ENCODE measurements at places on chromosomes 2 and 18.
A peak's percentile ranks its signal among the peaks of the same experiment; 100 is the strongest.

DNA sequence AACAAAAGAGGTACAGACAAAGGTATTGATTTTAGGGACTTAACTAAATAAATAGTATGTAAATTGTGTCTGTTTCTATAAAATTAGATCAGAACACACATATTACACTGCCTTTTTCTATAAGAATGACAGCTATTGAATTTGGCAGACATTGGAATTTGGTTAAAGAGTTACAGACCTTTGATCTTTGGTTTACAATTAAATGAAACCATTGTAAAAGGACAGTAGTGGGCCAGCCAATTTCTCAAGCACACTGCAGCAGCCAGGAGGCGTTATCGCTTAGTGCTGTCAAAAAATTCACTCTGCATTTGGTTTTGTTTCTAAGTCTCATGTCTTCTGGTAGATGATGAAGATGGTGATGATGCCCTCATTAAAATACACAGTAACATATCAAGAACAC is 175.9 kb downstream of the NR4A2 start:
- no peak for DNase-seq

DNA sequence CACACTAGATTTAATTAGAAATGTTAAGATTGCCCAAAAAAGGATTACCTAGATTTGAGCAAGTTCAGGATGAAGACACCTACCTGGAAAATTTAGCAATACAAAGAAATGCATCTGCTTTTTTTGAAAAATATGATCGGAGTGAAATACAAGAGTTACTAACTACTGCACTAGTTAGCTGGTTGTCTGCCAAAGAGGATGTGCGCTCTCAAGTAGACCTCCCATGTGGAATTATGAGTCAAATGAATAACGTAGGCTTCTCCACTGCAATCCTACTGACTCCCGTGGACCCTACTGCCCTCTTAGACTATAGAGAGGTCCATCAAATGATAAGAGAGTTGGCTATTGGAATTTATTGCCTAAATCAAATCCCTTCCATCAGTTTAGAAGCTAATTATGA is 2.0 kb downstream of the ANKAR start:
- DNase-seq, result no peak

DNA sequence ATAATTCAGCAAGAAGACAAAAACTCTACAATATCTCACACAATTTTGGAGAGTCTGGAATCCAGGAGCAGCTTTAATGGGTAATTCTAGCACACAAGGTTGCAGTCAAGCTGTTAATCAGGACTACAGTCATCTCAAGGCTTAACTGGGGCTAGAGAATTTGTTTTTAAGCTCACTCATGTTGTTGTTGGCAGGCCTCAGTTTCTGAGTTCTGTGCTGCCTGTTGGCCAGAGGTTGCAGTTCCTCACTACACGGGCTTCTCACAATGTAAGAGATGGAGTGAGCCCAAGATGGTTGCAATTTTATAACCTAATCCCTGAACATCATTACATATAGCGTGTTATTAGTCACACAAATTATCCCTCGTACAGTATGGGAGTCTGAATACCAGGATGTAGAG is 50.6 kb upstream of the TMEFF2 start:
- no peak for DNase-seq

GRCh38 chr2:34705551-34706247 is 1106.6 kb upstream of the FAM98A start:
- DNase-seq, result no peak

DNA sequence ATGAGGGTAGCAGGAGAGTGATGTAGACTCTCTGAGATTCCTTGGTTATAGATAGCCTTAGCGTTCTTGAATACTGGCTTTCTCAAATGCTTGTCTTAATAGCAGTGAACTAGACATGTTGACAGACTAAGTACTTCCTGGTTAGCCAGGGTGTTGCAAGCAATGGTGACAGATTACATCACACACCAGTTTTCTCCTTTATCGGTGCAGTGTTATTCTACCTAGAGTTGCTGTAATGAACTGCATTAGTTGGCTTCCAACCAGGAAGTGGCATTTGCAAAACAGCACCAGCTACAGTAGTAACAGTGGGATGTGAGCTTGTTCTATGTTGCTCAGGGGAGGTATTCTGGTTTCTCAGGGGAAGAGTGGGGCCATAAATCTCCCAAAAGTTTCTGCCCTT is 582.2 kb upstream of the DDX18 start:
- no peak for DNase-seq

GRCh38 chr2:232979871-232980461 is 33.1 kb downstream of the NGEF start:
- DNase-seq, result peak; percentile 13

GRCh38 chr2:43049836-43050801 is 176.3 kb downstream of the ZFP36L2 start:
- no peak for DNase-seq

- DNase-seq, result peak; percentile 54
Measured at GRCh38 chr2:28390746-28391563, 1.7 kb upstream of the FOSL2 start.

DNA sequence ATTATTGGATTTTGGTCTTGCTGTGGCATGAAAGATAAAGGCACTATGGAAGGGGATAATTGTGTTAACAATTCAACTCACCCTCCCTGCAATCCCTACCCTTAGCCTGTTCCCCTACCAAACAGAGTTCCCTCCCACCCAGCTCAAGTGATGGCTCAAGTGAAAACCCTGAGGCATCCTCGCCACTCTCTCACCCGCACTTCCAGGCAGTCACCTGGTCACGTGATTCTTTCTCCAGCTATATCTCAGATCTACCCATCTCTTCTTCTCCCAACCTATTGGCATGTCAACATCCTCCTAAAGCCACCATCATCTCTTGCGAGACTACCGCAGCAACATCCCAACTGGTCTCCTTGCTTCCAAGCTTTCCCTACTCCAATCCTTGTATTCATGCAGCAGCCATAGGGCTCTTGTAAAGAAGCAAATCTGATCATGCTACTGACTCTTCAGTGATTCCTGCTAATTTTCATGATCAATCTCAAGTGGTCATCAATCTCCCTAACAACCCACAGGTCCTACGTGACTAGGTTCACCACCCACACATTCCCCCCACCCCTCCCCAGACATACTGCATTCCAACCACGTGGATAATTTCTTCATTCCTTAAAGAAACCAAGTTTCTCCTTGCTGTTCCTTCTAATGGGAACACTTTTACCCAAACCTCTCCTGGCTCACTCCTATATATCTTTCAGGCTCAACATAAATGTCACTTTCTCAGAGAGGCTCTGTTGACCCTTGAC is 66.7 kb downstream of the MBD2 start:
- no peak for DNase-seq

DNA sequence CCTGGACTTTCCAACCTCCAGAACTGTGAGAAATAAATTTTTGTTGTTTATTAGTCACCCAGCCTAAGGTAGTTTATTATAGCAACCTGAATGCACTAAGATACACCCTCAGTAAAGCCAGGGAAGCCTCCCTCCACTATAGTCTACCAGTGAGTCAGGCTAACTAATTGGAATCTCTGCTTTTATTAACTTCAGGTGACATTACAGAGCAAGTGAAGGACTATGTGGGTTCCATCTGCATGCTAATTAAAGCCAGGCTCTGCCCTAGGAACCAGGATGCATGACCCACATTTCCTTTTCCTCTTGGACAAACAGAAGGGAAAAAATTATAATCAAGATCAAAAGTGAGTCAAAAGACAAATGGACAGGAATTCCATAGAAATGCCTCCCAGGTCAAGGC is 56.1 kb downstream of the ZC3H8 start:
- DNase-seq, result no peak

- no peak for DNase-seq
Measured at GRCh38 chr18:8860845-8861642, 155.7 kb downstream of the MTCL1 start.

- no peak for DNase-seq
Measured at GRCh38 chr2:160615706-160616105, 122.1 kb upstream of the RBMS1 start.

- no peak for DNase-seq
Measured at GRCh38 chr2:26989156-26989555, 18.7 kb downstream of the MAPRE3 start.

DNA sequence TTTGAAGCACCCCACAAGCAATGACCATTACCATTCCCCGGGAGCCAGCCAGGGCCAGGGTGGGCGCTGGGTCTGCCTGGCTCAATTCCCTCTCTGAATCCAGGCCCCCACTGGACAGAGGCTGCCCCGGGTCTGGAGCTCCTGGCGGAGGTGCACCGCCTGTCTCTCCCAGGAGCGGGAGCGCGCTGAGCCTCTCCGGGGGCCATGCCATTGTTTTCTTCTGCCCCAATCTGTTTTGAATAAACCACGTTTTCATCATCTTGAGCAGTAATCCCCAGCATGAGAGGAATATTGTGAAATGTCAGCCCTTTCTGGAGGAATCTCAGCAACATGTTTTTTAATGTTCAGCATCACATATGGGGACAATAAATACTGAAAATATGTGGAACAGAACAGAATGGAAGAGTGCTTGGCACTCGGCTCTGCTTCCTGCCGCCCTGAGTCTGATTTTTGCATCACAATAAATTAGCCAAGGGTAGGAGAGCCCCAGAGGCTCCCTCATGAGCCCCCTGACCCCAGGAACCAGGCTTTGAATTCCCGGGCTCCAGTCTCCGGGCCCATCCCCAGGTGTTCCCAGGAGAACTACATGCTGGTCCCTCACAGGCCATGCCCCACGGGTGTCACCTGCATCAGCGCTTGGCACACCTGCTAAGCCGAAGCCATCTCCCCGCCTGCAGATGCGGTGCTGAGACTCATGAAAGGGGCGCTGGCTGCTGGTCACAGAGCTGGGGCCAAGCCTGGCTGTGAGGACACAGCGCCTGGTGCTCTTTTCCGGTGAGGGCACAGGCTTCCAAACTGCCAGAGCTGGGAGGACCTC is 88.8 kb downstream of the INHBB start:
- no peak for DNase-seq

- no peak for DNase-seq
Measured at GRCh38 chr2:98039085-98039756, 43.5 kb upstream of the TMEM131 start.

DNA sequence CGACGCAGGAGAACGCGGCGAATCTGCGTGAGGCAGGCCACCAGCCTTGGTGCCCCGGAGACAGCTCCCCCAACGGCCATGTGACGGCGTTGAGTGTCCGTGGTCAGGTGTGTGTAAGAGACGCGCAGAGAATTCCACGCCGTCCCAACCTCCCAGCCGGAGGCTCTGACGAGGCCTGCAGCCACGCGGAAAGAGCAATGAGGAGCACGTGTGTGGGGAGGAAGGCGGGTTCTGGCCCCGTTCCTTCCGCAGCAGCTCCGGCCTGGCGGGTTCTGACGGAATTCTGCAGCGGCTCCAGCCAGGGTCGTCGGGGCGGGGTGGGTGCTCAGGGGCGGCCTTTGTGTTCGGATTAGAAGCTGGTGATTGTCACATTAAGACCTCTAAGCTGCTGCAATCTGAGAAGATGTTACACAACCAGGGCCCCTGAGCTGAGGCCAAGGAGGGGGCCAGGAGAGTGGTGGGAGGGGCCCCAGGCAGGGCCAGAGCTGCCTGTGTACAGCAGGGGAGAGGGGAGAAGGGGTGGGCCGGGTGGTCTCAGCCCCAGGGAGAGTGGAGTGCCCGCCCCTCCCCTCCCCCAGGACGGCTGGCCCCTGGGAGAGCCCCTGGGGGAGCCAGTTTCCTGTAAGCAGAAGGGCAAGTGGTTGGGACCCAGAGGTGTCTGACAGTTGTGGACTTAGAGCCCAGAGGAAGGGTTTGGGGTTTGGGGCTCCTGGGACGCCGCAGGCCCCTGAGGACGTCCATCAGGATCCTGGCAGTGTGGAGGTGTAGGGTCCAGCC is 5.1 kb upstream of the GAL3ST2 start:
- no peak for DNase-seq

DNA sequence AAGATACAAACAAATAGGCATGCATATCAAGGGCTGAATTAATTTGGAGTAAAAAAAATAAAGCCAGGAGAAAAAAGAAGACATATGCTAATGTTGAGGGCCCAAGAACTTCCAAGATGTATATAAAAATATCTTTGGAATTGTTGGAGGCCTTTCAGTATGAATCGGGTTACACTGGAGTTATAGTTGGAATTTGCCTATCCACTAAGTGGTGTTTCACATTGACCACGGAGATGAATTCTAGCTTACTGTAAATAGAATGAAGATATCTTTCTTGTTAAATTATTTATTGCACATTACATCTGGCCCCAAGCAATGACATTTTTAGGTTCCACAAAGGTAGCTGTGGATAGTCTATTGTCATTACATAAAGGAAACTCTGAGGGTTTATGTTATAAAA is 38.5 kb upstream of the TRIB2 start:
- DNase-seq, result no peak

- no peak for DNase-seq
Measured at GRCh38 chr2:37907501-37908225, 17.4 kb upstream of the RMDN2 start.

- DNase-seq, result no peak
Measured at GRCh38 chr2:239644011-239644410, 243.2 kb upstream of the HDAC4 start.

GRCh38 chr18:58405107-58405898 is 223.6 kb downstream of the ALPK2 start:
- no peak for DNase-seq

DNA sequence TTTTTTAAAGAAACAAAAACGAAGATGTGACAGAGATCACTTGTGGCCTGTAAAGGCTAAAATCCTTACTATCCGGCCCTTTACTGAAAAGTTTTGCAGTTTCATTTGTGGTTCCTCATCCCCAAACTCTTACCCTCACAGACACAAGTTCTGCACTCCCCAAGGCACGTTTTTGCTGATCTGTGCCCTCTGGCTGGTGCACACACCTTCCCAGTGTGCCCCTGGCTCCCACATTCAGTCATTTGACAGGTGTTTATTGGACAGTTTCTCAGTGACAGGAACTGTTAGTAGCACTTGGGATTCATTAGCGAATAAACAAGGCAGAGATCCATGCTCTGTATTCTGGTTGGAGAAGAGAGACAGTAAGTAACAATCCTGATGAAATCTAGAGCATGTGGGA is 22.8 kb downstream of the ZAP70 start:
- DNase-seq, result no peak

DNA sequence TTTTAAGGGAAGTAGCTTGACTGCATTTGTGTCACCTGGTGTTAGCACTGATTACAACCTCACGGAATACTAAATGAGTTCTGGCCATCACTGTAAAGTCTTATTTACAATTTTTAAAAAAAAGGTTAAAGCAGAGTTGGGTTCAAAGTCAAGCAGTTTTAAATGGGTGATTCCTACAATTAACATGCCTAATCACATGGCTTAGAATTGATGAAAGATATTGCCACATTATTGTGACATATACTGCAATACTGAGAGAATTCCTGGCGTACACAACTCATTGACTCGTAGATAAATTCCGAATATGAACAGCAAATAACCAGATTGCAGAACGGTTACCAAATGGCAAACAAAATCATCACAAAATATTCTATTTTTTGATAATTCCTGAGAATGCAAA is 34.2 kb downstream of the ROCK2 start:
- no peak for DNase-seq

GRCh38 chr2:183919926-183920325 is 678.4 kb upstream of the ZNF804A start:
- no peak for DNase-seq

- DNase-seq, result no peak
Measured at GRCh38 chr2:137000811-137001210, 235.5 kb downstream of the THSD7B start.
